ENCODE measurements at places on chromosomes 6 and 20.

DNA sequence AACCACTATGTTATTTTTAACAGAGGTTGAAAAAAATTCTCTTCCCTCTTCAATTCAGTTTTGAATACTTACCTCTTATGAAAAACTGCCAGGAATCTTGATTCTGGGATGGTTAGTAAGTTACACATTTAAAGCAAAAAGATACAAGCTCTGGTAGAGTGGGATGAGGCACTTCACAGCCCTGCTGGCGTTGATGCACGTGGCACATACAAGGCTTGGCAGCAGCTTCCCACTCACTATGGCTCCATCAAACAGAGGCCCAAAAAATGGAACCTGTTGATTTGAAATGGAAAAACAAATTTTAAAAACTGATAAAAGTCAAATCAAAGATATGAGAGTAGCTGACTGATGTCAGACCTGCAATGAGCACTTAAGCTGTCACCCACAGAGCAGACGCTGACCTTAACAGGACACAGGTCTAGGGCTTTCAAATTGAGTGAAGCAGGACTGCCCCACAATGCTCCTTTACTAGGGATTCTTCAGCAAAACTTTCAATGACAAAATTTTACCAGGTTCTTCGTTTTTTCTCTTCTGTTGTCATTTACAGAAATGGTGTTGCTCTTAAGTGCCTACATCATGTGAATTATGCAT is 104.9 kb downstream of the INSM1 start:
- DNase-seq = no peak

DNA sequence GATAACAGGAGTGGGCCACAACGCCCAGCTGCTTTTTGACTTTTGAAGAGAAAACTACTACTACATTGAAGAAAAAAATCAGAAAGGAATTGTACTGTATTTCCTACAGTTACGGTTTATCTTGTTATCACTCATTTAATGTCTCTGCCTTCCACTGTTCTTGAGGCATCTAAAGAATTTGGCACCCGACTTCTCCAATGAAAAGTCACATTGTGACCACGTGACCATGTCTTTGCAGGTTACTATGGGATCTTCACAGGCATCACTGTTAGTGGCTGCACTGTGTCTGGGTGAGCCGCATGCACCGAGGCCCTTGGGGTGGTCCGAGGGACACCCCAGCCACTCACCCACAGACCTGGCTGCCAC is 26.8 kb downstream of the RRBP1 start:
- DNase-seq = no peak

GRCh38 chr20:38599410-38599882 is 2.2 kb upstream of the ARHGAP40 start:
- DNase-seq = no peak

DNA sequence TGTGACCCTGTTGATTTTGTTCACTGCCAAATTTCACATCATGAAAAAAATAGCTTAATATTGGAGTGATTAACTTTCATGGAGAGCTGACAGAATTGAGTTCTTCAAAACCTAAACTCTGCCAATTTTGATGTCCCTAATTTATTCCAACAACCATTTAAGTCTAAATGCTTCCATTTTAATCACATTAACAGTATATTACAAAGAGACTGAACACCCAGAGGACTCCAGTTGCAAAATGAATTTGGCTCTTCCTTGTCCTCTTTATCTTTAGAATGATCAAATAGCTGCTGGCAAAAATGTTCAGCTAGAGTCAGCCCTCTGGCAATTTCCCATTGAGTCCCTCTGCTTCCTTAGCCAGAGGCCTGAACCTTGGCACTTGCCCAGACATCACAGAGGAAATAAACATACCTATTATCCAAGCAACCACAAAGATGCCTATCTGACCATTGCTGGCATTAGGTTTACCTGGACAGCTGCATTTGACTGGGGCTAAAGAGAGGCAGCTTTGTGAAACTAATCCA is 299.0 kb upstream of the STXBP5 start:
- DNase-seq = no peak

- no peak for DNase-seq
These were observed 6.1 kb upstream of the PKIG start for GRCh38 chr20:44576297-44576696.

DNA sequence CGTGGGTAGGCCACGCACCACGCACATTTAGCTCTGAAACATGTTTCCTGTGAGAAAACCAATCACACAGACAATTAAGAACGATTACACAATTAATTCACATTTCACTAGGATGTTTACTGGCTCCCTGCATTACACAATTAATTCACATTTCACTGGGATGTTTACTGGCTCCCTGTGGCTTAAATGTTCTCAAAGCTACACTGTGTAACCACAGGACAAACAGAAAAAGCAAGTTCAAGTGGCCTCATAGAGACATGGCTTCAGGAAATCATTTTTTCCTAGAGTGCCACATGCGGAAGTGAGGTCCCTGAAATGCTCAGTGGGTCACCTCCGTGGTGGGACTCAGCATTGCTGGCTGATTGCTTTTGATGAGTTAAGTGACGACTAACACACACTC is 61.7 kb upstream of the XRN2 start:
- DNase-seq = no peak

DNA sequence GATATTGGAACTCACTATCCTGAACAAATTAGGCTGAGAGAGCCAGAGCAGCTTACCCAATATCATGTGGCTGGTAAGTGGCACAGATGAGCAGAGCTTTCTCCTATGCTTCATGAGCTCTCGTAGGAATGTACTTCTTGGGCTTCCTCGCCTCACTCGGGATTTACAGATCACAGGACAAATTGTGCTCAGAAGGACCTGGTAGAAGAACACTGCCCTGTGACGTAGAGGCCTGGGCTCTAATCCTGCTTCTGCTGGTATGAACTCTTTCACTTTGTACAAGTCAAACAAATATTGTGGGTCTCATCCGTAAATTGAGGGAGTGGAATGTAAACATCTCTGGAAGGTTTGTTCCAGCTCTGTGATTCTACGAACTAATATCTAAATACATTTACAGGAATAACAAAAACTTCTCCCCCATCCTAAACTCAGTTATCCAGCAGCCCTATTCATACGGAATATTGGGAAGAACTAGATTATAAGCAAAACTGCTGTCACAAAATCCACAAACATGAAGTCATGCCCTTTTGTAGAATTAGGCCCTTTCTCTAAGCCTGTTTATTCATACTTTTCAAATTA is 187.6 kb downstream of the CLIC5 start:
- no peak for DNase-seq

DNA sequence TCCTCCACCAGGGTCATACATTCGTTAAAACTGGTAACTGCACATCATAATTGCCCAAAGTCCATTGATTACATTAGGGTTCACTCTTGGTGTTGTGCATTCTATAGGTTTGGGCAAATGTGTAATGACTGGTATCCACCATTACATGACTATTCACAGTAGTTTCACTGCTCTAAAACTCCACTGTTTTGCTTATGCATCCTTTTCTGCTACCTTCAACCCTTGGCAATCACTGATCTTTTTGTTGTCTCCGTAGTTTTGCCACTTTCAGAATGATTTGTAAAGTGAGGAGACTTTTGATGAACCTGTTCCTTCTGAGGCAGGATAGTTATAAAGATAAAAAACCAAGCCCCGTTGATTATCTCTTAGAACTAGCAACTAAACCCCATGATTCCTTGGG is 187.3 kb upstream of the MCHR2 start:
- no peak for DNase-seq

DNA sequence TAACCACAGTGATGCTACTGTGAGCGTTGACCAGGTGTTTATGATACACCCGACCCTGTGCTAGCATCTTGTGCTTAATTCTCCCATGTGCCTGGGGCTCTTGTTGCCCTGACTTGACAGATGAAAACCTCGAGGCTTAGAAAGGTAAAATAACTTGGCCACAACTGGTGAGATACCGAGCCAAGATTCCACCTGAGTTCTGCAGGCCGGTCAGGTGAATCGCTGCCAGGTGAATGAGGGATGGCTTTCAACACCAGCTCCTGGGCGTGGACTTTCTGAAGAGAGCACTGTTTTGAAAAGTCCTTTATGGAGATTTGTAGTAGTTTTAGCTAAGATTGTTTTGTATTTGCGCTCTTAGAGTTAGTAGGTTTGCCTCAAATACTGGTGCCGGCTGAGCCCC is 12.2 kb upstream of the ZNF831 start:
- DNase-seq = no peak
